Mesenteric fat pad (tissue), 1 donor: ENCODE measurements at places on chromosomes 13 and 19. TPM values are rescaled to one million over a fixed set of nuclear protein-coding genes. Genes with fewer than 3 reads are reported as not detected.

GRCh38 chr13:21625366-21625765 is 21.4 kb upstream of the MICU2 start:
- no peak for DNase-seq

GRCh38 chr13:94140027-94140426 is 339.5 kb downstream of the DCT start:
- DNase-seq: no peak

- no peak for DNase-seq
Observed at GRCh38 chr13:27704681-27705080, 83.0 kb downstream of the POLR1D start.

DNA sequence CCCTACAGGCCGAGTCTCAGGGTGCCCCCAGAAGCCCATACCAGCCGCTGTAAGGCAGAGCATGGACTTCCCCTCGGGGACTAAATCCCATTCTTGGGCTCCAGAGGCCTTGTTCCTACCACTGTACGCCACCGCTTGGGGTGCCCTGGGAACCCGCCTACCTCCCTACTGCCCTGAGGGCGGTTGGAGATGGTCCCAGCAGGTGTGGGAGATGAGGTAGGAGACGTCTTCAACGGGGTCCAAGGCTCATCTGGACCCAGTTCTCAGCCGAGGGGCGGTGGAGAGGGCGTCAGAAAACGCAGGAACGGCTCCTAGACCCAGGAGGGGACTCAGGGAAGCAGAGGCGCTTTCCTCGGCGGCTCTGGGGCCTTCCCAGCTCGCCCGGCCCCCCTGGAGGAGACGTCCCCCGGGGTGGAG is 833 bp upstream of the ZIK1 start:
- DNase-seq: no peak

- DNase-seq: no peak
Observed at GRCh38 chr13:29935309-29935981, 85.0 kb upstream of the UBL3 start.

DNA sequence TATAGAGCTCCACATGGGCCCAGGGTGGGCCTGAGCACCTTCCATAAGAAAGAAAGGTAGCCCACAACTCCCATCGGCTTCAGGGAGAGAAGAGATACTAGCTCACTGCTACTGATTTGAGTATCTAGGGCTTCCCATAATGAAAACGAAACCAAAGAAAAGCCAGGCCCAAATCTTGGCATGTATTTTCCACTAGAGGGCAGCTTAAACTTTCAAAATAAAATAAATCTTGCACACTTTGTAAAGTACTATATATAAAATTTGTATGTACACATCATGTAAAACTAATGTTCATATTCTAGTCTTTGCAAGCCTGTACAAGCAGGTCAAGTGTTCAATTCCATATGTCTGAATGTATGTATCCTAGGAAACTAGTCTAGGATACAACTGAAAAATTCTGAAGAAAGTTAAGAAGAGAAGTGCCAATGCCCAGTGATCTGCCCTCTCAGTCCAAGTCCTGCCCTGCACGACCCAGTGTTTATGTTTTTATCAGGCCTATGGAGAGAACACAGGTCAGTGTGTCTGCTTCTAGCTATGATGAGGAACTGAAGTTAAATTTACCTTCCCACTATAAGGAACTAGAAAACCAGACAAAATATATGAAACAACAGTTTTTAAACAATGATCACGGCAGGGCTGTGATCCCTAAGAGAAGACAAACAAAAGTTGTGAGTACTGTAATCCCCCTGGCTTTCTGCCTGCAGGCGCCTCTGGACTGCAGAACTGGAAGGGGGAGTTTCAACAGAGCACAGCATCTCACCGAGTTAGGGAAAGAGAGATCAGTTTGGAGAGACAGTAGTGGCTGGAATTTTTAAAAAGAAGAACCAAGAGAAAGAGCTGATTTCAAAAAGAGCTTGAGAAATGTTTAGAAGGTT is 475.7 kb downstream of the UQCRFS1 start:
- DNase-seq: no peak

NLRP5 gene
- total RNA-seq: not detected

NUDT19 gene
- total RNA-seq: 11.3 TPM

TMEM59L gene
- total RNA-seq: 2.0 TPM

ALOX5AP gene
- 66.9 TPM for total RNA-seq
